ENCODE measurements at places on chromosomes 2 and 18.

DNA sequence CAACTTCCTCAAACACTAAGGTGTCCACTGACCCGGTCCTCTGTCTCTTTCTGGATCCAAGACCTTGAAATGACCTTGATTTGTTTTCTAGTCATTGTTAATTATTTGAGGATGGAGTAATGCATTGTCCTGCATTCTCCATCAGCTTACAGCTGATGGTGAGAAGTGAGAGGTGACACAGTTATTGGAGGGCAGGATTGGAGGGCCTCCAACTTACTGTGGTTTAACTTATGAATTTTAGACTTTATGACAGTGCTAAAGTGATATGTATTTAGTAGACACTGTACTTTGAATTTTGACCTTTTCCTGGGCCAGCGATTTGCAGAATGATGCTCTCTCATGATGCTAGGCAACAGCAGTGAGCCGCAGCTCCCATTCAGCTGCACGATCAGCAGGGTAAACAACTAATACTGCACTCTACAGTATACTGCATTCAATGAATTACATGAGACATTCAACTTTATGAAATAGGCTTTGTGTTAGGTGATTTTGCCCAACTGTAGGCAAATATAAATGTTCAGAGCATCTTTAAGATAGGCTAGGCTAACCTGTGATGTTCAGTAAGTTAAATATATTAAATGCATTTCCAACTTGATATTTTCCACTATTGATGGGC, 200.0 kb upstream of the MEX3C start:
- no peak for DNase-seq

DNA sequence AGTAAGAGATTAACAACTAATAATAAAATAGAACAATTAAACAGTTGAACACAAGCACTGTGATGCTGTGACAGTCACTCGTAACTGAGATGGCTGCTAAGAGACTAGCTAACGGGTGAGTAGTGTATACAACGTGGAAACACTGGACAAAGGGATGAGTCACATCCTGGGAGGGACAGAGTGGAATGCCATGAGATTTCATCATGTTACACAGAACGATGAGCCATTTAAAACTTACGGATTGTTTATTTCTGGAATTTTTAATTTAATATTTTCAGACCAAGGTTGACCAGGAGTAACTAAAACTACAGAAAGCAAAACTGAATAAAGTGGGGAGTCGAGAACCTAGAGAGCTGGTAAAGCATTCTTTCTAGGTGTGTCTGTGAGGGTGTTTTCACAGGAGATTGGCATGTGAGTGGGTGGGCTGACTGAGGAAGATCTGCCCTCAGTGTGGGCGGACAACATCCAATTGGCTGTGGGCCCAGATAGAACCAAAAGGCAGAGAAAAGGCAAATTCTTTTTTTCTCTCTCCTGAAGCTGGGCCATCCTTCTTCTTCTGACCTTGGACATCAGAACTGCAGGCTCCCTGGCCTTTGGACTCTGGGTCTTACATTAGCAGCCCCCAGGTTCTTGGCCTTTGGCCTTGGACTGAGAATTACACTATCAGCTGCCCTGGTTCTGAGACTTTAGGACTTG, 14.6 kb downstream of the TMSB10 start:
- DNase-seq = no peak

DNA sequence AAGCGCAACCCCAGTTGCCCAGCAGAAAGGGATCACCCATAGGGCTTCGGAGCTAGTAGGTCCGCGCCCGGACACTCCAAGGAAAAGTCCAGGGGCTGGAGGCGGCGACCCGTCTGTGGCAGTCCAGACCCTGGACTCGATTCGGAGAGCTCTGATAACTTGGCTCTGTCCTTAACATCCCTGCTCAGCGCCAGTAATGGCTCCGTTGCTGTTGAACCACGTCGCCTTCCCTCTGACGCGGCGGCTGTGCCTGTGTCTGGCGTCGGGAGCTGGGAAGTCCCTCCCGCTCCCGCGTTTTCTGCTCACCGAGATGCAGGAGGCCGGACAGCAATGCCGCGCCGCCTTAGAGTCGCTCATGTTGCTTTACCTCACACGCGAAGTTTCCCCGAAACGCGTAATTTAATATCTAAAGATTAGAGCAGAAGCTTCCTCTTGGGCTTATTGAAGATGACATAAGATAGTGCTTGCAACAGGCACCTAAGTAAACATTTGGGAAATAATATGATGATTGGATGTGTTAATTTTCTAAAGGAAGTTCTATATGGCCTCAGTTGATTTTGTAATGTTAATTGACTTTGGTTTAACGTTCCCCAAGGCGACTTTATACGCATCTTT, 1.3 kb upstream of the ZBTB14 start:
- DNase-seq = peak; percentile 66

DNA sequence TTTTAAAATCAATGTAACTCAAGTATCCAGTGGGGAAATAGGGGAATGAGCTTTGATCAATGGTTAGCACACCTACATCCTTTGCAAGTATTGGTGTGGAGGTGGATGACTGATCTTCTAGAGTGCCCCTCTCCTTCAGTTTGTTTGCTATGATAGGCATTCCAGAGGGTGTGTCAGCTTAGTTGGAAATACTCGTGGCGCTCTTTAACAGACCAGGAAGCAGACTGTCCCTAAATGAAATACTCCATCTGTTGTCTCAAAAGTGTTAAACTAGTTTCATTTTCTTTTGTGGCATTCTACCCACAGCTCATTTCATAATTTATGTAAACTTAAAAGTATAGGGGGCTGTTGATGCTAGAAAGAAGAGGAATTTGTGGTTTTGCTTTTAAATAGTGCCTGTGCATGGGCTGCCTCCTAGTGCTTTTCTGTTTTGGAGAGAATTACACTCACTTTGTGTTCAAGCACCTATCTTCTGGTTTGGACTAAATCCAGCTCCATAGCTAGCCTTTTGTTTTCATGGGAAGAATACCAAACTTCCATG, 66.2 kb downstream of the STAT1 start:
- DNase-seq = no peak

DNA sequence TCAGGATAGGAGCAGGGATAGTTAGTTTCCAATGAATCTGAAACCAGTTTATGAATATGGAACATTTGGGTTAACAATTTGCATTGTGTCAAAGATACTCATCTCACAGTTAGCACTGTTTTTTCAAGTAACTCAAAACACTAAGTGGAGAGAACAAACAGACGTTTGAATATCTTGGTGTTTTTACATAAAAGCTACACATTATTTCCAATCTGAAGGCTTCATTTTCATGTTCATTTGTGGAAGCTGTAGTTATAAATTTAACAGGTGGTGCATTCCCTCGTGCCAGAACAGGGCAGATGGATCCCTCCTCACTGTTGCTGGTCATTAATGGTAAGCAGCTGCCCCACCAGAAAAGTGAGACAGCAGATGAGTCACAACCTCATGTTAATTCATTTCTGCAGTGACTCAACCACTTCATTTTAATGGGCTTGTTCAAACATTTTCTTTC, 286.9 kb downstream of the TMX3 start:
- DNase-seq = no peak

DNA sequence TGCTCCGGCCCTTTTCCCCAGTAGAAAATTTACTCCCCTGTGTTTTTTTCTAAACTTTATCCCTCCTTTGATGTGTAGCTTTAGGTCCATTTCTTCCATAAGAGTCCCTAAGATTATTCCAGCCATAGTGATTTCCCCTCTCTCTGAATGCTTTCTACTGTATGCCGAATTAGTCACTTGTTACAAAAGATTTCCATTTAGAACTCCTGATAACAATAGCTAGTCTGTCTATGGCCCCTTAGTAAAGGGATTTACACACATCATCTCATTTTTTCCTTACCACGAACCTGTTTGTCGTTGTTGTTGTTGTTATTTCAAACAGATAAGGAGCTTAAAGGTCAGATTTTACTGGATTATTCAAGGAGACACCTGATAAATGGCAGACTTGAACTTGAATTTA, 256.1 kb downstream of the PAX3 start:
- no peak for DNase-seq

DNA sequence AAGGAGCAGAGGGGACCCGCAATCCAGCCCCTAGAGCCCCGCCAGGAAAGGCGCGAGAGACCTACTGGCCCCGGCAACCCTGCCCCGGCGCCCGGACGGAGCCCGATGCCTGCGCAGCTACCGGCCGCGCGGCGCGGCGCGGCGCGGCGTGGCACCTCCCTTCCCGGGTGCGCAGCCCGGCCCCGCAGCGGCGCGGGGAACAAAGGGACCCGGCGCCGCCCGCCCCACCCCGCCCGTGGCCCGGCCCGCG, 307 bp downstream of the CDH2 start:
- DNase-seq = no peak
